ENCODE measurements at places on chromosomes 1 and 21.

DNA sequence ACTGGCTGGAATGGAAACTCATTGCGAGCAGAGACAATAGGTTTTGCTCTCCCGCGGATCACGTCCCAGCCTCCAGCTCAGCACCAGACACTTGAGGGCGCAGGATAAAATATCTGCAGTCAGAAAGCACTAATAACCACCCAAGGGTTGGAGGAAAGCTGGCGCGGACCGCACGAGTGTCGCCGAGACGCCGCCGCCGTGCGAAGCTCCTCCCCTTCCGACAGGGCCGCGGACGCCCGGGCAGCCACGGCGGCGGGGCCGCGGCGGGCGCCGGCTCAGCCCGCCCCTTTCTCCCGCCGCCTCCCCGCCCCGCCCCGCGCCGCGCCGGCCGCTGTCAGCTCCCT lies at the start of gene CMPK1:
Gene CMPK1, plus strand, starts transcription at position 213 of the 344 bp plus-strand sequence. CDS start 156 bp downstream, outside the sequence.
- peak; percentile 88 for DNase-seq

- peak; percentile 73 for DNase-seq
Observed at GRCh38 chr1:100308777-100309176, 42.8 kb downstream of the RTCA start.

DNA sequence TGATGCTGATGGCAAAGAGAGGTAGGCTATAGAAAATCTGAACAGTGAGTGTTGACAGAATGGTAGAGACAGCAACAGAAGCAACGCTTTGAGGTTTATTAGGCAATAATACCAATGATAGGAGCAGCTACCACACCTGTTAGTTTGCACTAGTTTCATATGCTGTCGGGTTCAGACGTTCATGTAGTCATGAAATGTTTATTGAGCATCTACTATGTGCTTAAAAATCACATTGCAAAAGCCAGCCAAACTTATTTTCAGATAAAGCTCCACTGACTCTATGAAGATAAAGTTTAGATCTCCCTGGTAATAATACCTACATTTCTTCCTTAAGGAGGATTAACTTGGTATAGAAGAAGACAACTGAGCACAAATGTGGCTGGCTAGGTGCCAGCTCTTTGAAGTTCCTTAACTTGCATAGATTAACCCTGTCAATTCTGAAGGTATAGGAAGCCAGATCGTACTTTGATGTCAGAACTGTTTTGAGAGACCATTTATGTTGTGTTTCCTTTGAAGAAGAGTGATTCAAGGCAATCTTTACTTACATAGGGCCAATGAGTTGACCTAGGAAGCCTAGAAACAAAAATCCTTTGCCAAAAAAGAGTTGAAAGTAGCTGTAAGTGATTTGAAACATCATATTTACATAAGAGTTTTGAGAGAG lies 71.5 kb downstream of the DISP1 start:
- no peak for DNase-seq

DNA sequence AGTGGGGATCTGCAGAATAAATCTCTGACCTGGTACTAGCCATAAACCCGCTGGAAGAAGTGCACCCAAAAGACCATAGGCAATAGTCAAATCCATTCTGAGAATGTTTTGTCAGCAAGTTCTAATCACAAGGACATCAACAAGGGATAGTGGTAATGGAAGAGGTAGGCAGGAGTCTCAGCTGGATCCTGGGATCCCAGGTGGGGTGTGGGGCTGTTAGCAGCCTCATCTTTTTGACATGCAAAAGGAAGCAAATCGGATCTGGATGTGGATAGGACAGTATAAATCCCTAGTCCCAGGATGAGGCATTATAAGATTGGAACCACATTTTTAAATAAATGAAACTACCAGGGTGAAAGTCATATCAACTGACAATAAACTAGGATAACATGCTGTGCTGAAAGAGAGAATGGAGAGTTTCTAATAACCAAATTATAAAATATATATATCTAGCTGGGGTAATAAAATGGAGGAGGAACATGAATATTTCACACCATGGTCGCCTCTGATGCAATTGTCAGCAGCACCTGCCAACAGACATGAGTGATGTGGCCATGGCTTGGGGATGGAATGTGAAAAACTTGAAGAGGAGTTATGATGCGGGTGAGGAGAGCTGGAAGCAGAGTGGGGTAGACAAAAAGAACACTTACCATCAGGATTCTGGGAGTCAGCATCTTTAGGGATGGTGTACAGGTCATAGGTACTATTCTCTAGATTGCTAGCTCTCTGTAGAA lies 23.7 kb upstream of the PEX19 start:
- no peak for DNase-seq

- no peak for DNase-seq
Observed at GRCh38 chr1:170593173-170594011, 61.4 kb downstream of the GORAB start.

GRCh38 chr21:41418956-41419680 lies 6.9 kb upstream of the MX1 start:
- no peak for DNase-seq

DNA sequence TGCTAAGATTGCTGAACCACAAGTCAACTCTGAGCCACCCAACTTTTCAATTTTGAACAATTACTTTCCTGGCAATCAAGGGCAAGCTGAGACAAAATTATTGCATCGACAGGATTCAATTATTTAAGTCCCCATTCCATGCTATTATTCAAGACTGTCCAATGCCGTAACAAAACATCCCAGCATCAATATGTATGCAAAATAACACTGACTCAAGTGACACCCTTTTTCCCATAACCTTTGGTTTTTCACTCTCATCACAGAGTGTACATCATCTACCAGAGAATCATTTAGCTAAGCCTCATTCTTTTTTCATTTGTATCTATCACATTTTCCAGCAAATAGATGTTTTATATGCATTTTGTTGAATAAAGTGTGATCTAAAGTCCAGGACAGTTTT lies 54.6 kb downstream of the ERICH3 start:
- DNase-seq: no peak

GRCh38 chr1:27527890-27528817 lies 38.2 kb upstream of the WASF2 start:
- DNase-seq: no peak

DNA sequence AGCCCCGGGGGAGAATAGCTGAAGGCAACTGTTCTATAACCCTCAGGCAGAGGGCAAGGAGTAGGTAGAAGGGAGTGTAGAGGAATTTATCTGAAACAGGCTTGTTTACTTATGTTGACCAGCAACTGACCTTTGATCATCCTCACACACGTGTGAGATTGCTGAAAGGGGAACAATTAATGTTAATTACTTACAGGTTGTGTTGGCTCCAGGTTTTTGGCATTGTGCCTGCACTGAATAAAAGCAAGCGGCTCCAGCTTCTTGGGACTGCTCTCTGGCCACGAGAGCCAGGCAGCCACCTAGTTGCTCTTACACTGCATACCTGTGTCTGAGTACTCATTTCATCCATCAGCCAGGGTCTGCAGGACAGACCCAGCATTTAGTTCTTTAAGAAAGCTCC lies 41.3 kb upstream of the ARHGEF10L start:
- no peak for DNase-seq

GRCh38 chr1:169906938-169907337 lies 13.2 kb upstream of the SCYL3 start:
- peak; percentile 47 for DNase-seq

DNA sequence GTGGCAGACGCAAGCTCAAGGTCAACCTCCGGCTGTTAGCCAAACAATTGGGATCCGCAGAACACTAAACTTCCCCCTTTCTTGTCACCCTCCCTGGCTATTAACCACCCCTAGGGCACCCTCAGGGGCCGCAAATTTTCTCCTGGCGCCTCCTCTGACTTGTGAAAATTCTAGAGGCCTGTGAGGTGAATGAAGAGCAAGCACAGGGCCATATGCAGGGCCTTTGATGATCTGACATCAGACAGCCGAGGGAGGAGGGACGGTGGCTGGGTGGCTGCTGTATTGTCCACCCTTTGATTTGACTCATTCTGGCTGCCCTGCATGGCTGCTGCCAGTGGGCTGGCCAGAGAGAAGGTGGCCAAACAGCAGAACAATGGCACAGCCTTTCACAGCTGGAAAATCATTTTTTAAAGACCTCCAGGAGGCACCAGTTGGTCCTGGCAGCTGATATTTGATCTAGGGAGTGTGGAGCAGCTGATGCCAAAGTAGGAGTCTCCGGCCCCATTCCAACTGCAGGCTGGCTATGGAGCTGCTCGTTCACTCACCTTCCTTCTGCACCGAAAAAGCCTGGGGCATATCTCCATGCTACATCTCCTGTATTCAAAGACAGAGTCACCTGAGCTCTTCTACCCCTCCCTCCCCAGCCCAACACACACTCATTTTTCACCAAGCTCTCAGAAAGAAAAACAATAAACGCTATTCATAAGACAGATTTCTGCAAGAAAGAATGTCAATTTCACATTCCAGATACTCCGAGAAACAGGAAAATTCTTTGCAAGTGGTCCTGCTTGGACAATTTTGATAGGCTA lies 44.9 kb upstream of the BARHL2 start:
- DNase-seq: no peak

- no peak for DNase-seq
Observed at GRCh38 chr1:204673909-204674649, 11.5 kb downstream of the LRRN2 start.

- DNase-seq: peak; percentile 93
Observed at GRCh38 chr1:86833461-86834215, 80.3 kb downstream of the SELENOF start.

DNA sequence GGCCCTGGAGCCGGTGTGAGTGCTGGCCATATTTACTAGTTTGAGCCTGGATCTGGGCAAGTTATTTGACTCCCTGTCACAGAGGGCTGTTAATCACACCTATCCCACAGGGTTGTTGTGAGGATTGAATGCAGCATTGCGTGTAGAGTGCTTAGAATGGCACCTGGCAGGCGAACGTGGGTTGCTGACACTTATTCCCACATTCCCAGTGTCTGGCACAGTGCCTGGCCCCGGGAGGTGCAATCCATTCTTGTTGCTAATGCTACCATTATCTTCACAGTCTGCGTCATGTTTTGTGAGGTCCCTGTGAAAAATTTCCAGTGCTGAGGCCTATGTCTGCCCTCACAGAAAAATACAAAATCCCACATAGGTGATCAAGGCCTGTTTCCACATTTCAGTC lies 66.1 kb downstream of the CD2 start:
- peak; percentile 38 for DNase-seq

DNA sequence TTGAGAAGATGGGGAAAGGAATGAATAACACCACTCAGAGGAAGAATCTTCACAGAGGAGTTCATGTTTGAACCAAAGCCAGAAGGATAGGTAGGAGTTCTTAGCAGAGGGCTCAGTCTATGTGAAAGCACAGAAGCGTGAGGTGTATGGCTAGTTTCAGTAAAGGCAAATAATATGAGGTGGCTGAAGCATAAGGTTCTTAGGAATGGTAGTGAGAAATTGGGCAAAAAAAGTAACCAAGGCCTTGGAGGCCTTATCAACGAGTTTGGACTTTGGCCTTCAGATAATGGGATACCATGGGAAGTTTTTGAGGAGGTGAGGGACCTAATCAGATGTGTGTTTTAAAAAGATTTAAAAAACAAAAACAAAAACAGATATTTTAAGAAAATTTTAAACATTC lies 47.1 kb downstream of the TCEANC2 start:
- no peak for DNase-seq

- DNase-seq: peak; percentile 8
Observed at GRCh38 chr1:160078512-160079195, 2.7 kb upstream of the KCNJ9 start.

GRCh38 chr1:55821234-55821633 lies 606.1 kb upstream of the USP24 start:
- DNase-seq: no peak

- DNase-seq: no peak
Observed at GRCh38 chr1:226599636-226600238, 51.2 kb downstream of the STUM start.

DNA sequence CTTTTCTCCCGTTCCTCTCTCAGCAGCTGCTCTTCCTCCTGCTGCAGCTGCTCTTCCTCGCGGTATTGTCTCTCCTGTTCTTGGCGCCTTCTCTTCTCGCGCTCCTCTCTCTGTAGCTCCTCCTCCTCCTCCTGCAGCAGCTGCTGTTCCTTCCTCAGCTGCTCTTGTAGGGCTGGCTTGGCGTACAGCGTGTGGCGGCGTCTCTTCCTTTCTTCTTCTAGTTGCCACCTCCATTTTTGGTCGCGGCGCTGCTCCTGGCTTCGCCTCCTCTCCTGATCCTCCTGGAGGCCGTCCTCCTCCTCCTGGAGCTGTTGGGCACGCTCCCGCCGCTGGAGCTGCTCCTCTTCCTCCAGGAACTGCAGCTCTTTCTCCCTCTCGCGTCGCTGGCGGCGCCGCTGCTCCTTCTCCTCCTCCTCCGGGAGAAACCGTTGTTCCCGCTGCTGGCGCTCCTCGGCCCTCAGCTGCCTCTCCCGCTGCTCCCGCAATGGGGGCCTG lies 4.8 kb downstream of the TCHH start:
- peak; percentile 67 for DNase-seq

GRCh38 chr1:175192630-175193526 lies at the start of gene KIAA0040:
TSS of gene KIAA0040 (minus strand) at chr1:175192776. CDS start at chr1:175161013, 31,763 bp downstream.
- DNase-seq: no peak

DNA sequence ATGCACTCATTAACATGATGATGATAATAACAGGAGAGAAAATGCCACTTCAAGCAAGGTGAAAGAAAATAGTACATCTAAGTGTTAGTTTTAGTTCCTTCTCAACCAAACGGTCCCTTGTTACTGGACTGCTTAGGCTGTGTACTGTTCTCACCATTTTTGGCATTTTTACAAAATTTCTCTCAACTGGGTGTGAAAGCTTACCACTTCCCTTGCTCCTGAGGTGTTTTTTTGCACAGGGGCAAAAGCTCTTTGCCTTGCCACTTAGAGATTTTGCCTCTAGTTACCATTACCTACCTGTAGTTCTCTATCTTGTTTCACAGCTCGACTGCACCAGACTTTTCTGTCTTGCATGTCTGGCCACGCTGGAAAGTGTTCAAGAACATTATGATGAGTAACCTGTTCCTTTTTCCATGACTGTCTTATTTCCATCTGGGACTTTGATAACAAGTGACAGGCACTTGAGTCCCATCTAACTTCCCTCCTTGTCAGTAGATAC lies 10.7 kb downstream of the NEK7 start:
- DNase-seq: peak; percentile 42

DNA sequence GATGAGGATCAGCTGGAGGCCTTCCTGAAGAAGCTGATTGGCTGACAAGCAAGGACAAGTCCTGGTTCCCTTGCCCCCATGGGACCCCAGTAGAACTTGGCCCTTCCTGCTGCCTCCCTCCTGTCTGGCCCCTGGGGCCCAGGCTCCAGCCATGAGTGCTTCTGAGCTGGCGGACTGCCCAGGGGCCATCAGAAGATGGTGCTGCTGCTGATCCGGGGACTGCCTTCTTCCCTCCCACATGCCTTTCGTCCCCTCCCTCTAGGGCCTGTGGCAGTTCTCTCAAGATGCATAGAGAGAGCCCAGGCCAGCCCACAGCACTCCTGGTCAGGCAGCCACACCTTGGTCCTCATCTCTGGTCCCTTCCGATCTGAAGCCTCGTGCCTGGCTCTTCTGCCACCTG lies 57.9 kb upstream of the PRKACB start:
- DNase-seq: no peak

DNA sequence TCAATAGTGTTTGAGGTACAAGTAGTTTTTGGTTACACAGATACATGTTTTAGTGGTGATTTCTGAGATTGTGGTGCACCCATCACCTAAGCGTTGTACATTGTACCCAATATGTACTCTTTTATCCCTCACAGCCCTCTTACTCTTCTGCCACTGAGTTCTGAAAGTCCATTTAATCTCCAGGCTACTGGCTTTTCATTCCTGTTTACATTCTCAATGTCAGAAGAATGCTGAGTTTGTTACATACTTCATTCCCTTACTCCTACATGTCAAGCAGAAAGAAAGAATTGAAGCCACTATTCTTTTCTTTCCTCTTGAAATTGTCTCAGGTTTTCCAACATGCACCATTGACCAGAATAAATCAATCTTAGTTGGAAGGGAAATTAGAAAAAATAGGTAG lies 1565.9 kb downstream of the PLA2G4A start:
- no peak for DNase-seq
